ENCODE measurements at places on chromosomes 5 and 9. TPM values are rescaled to one million over a fixed set of nuclear protein-coding genes. Genes with fewer than 3 reads are reported as not detected.

GRCh38 chr5:142063878-142064331 lies 44.7 kb upstream of the NDFIP1 start:
- DNase-seq, result no peak

- no peak for DNase-seq
These were observed 2.2 kb upstream of the ERAP1 start for GRCh38 chr5:96809921-96810320.

The SPINK5 gene
- 5.6 TPM for total RNA-seq

DNA sequence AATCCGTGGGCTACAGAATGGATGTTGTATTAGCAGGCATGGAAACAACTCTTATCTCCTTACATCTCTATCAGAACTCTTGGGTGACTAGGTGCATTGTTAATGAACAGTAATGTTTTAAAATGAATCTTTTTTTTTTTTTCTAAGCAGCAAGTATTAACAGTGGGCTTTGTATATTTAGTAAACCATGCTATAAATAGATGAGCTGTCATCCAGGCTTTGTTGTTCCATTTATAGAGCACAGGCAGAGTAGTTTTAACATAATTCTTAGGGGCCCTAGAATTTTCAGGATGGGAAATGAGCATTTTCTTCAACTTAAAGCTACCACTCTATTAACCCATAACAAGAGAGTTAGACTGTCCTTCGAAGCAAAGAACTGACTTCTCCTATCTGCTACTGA lies 233.7 kb upstream of the ADAMTSL1 start:
- DNase-seq, result no peak

The AK1 gene
- total RNA-seq, result 44.8 TPM

The VAV2 gene
- total RNA-seq, result 48.3 TPM

- no peak for DNase-seq
These were observed 46.9 kb upstream of the GLDC start for GRCh38 chr9:6692433-6692832.

GRCh38 chr5:82336226-82336958 lies 58.2 kb upstream of the RPS23 start:
- DNase-seq, result no peak

DNA sequence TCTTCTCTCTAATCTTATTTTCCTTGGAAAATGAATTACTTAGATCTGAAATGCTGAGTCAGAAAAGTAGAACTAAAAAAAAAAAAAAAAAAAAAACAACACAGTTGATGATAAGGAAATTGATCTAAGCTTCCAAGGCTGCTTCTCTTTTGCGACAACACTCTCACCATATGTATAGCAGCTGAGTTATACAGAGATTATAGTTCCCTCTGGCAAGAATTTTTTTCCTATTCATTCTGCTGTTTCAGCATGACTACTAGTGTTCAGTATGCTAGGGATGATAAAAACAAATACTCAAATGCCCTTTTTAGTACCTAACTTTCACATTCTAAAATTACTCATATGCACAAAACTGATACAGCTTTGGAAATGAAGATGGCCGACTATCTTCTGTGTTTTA lies 267.3 kb downstream of the MLLT3 start:
- DNase-seq, result no peak

DNA sequence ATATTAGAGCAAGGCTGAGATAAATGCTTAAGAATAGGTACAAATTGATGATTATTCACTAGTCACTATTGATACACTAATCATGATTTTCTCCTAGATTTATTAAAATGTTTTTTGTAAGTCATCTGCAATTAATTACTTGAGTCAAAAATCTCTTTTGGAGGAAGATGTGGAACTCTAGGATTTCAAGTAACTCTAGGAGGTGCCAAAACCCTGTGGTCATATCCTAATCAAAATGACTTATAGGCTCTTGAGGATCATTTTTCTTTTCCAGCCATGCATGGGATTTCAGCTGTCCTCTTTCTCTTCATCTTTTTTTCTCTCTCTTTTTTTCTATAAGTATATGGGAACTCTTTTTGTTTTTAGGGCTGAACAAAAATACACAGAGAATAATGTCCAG lies 141.8 kb upstream of the CD180 start:
- DNase-seq, result no peak

DNA sequence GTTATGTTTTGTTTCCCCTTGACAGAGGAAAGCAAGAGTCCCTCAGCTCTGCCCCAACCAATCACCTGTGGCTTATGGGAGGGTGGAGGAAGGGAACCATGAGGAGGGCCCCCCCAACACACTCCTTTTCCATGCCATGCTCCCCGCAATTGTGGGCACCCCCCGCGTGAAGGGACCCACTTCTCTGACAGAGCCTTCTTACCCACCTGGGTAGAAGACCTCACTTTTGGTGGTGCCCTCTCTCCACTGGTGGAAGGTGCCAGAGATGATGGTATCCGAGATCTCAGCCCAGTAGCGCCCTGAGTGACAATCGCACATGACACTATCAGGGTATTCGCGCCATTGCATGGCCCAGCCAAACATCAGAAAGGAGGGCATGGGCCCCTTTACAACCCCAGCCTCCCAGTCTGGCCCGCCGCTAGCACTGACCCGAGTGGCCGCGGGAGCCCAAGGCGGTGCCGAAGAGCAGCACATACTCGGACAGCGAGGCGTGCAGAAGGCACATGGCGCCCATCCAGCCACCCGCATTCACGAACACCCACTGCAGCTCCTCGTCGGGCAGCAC lies 714 bp downstream of the SIGMAR1 start:
- no peak for DNase-seq

DNA sequence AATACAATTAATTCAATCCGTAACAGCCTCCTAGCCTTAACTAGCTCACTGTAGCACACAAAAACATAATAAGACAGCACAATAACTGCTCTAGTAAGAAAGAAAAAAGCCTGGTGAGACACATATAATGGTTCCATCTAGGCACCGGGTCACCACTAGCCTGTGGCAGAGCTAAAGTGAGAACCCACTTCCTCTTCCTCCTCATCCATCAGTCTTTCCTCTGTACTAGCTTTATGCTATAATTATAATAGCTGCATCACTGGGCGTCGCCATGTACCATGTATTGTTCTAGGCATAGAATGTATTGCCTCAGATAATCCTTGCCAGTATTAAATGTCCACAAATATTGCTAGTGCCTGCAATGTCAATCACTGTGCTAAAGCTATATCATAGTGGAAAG lies 23.1 kb downstream of the ADRB2 start:
- DNase-seq, result no peak

The CEL gene
- total RNA-seq, result 0.68 TPM

DNA sequence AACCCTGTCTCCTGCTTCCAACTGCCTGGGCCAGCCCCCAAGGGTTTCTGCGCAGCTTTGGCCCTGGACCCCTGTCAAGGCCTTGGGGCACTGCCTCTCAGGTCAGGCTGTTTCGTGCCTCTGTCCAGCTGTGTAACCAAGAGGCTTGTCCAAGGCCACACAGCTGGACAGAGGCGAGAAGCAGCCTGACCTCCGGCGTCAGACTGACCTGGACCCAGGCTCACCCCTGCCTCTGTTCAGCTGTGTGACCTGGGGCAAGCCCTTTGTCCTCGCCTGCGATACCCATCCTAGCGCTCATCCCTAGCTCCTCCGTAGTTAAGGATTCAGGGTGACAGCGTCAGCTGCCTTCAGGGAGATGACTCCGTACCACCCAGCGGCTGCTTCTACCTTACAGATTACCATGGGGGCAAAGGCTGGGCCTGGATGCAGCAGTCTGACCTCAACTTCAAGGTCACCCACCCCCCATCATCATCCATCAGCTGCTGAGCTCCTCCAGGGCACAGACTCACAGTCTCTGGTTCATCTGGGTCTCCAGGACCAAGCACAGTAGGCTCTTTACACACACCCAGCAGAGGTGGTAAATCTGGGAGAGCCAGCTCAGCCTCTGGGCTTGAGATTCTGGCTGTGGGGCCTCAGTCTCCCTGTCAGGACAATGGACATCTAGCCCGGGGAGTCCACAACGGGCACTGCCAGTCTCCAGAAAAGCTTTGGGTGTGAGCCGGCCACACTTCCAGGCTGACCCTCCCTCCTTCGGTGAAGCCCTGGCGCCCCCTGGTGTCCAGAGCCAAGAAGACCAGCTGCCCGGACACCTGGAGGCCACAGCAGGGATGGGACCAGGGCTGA lies 7.9 kb downstream of the AK1 start:
- no peak for DNase-seq

The HAPLN1 gene
- not detected for total RNA-seq

DNA sequence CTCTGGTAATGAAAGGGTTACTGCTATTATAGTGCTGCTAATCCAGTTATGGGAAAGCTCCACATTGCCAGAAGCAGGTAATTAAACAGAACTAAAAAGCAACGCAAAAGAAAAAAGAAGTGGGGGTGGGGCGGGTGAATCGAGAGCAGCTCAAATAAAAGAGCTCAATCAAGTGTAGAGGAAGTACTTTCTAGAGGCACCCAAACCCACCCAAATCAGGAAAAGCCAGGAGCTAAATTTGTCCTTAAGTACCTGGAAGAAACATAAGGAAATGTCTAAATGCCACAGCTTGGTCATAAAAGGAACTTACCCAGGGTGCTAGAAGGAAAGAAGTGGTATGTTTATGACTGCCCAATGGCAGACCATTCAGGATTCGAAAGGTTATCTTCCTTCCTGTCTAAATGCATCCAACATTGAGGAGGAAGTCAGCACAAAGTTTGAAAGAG lies 2.4 kb upstream of the RNF145 start:
- DNase-seq, result no peak
